Left ventricle myocardium inferior (tissue), 1 donor: ENCODE measurements at places on chromosomes 2 and 18.

DNA sequence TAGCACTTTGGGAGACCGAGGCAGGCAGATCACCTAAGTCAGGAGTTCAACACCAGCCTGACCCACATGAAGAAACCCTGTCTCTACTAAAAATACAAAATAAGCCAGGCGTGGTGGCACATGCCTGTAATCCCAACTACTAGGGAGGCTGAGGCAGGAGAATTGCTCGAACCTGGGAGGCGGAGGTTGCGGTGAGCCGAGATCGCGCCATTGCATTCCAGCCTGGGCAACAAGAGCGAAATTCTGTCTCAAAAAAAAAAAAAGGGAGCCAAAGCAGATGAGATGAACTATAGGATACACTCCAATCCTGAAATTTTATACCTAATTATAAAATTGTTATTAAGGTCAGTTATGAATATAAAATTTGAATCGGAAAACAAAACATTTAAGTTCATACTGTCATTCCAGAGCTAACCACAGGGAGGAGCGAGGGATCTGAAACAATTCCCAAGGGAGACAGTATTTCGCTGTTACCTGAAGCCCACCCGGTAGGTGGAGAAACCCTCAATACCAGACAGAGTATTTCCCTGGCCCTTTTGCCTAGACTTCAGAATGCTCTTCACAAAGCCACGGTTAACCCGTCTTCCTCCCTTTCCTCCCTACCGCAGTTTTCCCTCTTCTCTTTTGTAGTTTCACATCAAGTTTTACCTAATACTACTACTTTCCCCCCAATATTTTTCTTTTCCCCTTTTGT, 1.4 kb downstream of the PPM1G start:
- DNase-seq, result no peak

GRCh38 chr2:33380001-33380609, 96.3 kb upstream of the RASGRP3 start:
- no peak for DNase-seq

GRCh38 chr2:171318463-171318934, 115.3 kb downstream of the METTL8 start:
- no peak for DNase-seq

GRCh38 chr2:192098814-192099491, 95.8 kb downstream of the TMEFF2 start:
- DNase-seq, result no peak

GRCh38 chr2:218516614-218517013, 51.5 kb downstream of the USP37 start:
- DNase-seq, result no peak

DNA sequence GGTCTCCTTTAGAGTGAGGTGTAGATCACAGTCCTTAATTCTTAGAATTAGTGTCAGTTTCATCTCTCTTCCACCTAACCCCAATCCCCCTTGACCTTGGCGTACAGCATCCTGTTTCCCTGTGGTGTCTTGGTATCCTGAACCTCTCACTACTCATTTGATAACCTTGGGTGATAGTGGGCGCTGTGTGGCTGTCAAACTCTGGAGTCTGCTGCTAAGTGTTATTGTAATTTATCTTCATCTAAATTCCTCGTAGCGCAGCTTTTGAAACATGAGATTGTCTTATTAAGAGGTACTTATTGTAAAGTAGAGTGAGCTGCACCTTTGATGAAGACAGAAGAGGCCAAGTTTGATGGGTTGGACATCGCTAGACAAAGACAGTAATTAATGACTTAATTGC, 222.6 kb upstream of the SPRED2 start:
- no peak for DNase-seq

DNA sequence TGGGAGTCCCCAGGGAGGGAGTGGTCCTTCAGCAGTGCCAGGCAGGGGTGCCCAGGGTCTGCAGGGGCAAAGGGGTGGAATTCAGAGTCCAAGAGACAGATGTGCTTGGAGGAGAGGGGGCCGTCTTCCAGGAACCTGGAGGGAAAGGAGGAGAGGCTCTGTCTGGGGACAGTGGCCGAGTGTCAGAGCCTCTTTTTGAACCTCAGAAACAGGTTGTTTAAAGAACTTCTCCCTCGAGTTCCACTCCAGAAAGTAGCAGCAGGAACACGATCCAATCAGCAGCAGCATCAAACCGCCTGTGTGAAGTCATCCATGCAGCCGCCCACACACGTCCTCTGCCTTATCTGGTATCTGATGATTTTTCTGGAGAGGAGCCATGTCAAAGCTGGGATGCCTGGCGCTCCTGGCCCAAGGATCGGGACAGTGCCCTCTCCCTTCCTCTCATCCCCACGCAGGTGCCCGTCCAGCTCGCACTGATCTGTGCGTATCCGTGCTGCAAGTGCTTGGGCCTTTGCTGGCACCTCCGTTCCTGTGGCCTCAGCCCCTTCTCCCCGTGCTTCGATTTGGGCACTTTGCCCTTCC, 205.1 kb downstream of the NDUFA10 start:
- peak; percentile 11 for DNase-seq

GRCh38 chr2:231514225-231514950, 15.9 kb downstream of the NMUR1 start:
- peak; percentile 99 for DNase-seq

DNA sequence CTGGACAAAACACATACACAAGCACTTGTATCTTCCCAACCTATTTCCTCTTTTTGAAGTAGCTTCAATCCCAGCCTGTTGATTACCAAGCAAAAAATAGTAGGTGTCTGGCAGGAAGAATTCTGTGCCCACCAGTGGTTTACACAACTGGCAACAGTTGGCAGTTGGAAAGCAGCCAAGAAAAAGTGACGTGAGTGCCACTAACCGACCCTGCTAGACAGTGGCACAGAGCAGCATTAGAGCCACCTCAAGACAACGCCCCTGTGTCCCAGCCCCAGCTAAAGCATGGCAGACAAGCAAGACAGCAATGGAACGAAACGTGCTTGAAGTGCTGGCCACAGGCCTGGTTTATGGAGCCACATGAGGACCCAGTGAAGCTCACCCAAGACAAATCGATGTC, 379.6 kb downstream of the FBXO15 start:
- no peak for DNase-seq

DNA sequence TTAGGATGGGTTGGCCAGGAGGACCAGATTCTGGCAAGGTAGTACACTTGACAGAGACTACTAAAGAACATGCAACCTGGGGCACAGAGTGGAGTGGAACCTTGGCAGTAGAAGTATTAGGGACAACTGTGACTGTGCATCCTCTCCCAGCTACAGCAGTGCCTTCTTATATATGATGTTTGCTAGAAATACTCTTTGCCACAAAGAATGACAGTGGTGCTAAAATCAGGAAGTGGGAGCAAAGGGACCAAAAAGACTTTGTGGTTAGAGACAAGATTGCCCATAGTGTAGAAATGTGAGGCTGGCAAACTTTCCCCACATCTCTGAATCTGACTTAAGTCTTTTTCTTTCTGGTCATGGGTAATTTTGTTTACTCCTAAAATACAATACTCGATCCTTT, 9.4 kb upstream of the SLC38A11 start:
- DNase-seq, result no peak

- no peak for DNase-seq
Observed at GRCh38 chr18:75477900-75478299, 50.4 kb upstream of the SMIM21 start.

- no peak for DNase-seq
Observed at GRCh38 chr2:12507295-12507694, 209.4 kb upstream of the TRIB2 start.

- DNase-seq, result no peak
Observed at GRCh38 chr2:210410542-210410941, 66.0 kb downstream of the LANCL1 start.

DNA sequence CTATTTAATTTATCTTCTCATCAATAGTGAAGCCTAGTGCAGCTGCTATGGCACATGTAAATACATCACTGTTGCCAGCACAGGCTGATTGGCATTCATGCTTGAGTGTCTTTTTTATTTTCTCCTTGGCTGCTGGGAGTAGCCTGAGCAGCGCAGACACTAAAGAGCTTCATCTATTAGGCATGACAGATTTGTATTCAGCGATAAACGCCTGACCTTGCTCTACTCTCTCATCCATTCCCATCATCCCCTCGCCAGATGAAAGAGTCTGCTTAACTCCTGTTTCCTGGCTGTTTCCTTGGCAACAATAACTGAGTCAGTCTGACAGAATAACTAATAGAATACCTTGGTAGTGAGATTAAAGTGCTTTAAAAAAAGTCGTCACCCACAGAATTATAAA, 753.6 kb downstream of the DCC start:
- DNase-seq, result no peak

DNA sequence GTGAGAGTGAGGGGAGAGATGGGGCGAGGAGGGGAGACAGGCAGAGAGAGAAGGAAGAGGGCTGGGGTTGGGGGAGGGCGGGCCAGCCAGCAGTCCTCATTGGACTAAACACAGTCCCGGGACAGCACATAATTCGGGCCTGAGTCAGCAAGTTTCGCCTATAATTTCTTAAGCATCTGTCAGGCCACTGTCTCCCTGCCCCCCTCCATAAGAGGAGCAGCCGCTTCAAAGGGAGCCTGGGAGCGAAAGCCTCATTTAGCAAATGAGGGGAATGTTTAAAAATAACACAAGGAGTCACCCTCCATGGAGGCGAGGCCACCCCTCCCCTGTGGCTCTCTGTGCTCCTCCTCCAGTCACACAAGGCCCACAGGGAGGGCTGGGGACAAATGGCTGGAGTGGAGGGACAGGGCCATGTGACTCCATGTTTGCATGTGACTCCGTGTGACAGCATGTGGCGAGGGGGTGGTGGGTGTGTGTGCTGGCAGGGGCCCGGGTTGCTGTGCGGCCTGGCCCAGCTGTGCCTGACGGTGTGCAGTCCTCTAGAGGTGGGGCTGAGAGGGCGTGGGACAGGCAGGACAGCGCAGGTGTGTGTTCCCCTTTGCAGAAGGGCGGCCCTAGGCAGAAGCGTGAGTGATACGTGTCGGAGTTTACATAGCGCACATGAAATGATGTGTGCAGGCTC, 162.4 kb downstream of the CELF4 start:
- DNase-seq, result peak; percentile 46

- DNase-seq, result no peak
Observed at GRCh38 chr2:172947461-172948153, 128.0 kb upstream of the MAP3K20 start.

- DNase-seq, result no peak
Observed at GRCh38 chr2:31877008-31877407, 133.8 kb downstream of the MEMO1 start.

DNA sequence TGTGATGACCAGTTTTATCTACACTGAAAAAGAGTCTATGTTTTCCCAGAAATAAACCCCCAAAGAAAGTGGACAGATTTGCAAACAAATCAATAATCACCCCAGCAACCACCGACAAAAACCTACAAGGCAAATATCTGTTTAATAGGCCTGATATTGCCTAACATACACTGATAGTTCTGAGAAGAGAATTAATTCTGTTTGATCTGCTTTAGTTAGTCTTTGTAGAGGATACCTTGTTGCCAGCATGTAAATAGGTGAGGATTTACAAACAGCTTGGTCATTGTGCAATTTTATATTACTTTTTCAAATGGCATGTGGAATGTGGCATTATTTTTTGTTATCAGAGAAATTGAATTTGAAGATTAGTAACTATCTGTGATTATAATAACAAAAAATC, 86.5 kb downstream of the DCC start:
- no peak for DNase-seq
